Upper lobe of left lung (tissue), 6 donors: ENCODE measurements at places on chromosomes 7 and 10. TPM values are rescaled to one million over a fixed set of nuclear protein-coding genes. Genes with fewer than 3 reads are reported as not detected.

DNA sequence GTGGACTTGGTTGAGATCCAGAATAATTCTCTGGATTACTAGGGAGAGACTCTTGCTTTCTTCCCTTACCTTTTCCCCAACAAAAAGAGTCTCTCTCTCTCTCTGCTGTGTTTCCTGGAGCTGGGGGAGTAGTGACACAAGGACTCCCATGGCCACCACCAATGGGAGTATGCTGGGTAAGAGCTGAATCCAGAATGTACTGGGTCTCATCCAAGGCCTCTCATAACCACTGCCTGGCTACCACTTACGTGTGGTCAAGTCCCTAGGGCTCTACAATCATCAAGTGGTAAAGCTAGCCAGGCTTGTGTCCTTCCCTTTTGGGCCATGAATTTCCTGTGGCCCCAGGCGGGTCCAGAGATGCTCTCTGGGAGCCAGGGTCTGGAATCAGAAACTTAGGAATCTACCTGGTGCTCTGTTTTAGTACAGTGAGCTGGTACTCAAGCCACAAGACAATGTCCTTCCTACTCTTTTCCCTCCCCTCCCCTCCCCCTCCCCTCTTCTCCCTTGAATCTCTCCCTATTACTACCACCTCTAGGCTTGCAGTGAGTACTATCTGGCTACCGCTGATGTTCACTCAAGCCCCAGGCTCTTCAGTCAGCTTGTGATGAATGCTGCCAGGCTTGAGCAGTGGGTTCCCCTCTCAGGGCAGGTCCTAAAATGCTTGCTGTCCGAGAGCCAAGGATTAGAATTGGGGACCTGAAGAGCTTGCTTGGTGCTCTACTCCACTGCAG, 196.6 kb downstream of the BBS9 start:
- DNase-seq: peak; percentile 39

LRIT1 gene
- not detected for total RNA-seq

- DNase-seq: no peak
Measured at GRCh38 chr7:73303546-73303945, 5.1 kb downstream of the NSUN5 start.

TFPI2 gene
- total RNA-seq: not detected

FAS gene
- total RNA-seq: 47.1 TPM

GRCh38 chr10:125102246-125102645, 58.1 kb downstream of the CTBP2 start:
- no peak for DNase-seq

GRCh38 chr7:79454361-79454960, 994 bp upstream of the MAGI2 start:
- DNase-seq: peak; percentile 26

DNA sequence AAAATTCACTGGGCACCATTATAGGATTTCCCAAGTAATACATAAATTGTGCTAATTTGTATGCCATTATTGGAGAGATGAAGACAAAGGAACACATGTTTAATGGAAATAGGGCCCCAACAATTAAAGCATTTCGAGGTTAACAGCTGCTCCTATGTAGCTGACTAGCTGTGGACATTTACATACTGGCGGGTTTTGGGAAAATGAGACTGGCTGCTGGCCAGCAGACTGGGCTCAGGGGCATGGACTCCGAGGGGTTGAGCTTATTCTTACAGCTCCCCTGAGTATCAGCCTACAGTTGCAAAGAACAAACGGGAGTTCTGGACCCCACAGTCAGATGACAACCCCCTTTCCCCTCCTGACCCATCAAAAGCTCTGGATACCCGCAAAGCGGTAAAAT, 91.9 kb upstream of the MYO3A start:
- DNase-seq: no peak

EPO gene
- not detected for total RNA-seq

CYP3A4 gene
- 0.46 TPM for total RNA-seq

- no peak for DNase-seq
Measured at GRCh38 chr7:129741743-129742213, 130.3 kb downstream of the NRF1 start.

DNA sequence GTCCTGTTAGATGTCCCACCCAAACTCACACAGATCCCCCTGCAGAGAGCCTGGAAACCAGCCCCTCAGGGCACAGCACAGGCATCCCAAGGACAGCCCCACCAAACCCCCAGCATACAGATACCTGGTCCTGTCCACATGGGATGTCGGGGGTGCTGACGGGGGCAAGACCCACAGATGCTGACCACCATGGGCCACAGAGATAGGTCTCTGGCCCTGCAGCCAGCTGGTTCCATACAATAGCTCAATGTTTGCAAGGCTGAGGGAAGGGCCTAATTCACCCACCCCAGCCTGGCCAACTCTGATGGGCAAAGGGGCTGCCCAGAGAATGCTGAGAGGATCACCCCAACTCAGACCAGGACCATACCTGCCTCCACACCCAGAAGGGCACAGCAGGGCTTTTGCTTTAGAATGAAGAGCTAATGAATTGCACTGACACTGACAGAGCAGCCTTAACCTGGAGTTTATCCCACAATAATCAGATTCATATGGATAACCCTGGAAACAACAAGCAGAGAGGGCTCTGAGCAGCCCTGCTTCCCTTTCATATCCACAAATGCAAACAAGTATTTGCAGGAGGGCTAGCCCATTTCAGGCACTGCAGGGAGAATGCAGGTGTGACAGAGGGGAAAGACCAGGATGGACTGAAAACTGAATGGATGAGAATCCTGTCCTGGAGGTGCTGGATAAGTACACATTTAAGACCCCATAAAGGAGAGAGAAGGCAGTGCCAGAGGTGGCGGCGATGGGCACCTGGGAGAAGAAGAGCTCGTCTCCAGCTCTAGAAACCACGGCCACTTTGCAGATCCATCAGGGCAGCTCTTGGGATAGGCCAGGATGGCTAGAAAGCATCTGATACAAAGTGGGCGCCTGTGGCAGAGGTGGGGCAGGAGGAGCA, 126.7 kb downstream of the TNS3 start:
- no peak for DNase-seq

- DNase-seq: no peak
Measured at GRCh38 chr7:101912716-101913110, 95.3 kb downstream of the CUX1 start.

DNA sequence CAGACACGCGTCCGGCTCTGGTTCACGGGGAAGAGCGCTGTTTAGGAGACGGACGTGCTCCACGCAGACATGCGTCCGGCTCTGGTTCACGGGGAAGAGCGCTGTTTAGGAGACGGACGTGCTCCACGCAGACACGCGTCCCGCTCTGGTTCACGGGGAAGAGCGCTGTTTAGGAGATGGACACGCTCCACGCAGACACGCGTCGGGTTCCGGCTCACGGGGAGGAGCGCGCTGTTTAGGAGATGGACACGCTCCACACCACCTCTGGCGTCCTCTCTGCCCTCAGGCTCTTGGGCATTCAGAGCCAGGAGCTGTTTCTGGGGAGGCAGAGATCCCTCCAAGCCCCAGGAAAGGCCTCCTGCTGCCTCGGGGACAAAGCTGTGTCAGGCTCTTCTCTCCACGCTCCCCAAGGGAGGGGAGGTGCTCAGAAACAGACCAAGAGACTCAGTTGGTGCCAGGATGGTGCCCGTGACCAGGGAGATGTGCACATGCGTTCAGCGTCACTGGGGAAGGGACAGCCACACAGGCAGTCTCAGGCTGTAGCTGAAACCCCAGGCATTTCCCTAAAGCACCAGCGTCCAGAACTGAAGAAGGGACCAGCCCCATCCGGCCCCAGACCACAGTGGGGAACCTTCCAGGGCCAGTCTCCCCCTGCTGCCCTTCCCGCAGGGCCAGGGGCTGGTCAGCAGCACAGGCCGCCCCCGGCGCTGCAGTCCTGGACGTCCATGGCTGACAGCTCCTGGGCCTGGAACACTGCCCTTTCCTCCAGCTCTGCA, 175.6 kb downstream of the ELFN1 start:
- DNase-seq: no peak

DNA sequence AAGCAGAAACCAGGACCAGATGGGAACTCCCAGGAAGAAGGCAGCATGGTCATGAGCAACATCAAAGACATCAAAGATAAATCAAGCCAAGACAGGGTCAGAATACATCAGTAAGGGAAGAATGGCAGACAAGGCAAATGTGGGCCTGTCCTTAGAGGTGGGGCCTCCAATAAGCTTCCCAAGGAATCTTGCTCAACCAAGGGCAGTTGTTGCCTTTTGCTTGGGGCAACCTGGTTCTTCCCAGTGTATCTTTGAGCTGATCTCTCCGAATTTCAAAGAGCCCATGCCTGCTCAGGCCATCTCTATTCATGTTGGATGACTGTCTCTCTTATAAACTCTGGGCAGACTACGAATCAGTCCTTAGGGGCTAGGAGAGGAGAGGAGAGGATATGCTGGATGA, 68.4 kb upstream of the HABP2 start:
- no peak for DNase-seq

DNA sequence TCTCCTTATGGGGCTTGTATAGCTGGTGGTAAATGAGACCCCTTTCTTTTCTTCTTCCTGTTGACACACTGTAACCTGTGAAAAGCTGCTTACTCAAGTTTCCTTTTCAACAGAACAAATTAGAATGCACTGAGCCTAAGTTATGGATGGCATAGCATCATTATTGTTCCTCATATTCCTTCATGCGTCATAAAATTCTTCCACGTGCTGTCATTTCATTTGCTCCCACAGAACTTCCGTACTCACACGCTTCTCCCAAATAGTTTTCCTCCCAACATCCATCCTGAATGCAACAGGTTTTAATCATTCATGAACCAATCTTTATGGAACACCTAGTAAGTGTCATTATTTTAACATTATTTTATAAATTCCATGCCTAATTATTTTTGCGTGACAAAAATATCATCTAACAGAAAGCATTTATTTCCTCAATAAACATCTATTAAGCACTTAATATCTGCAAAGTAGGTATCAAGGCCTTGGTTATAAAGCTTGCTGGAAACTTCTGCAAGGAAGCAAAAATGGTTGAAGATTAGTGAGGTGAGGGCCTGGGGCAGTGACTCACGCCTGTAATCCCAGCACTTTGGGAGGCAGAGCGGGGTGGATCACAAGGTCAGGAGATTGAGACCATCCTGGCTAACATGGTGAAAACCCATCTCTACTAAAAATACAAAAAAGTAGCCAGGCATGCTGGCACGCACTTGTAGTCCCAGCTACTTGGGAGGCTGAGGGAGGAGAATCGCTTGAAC, 18.9 kb upstream of the SEPTIN7 start:
- no peak for DNase-seq

DNA sequence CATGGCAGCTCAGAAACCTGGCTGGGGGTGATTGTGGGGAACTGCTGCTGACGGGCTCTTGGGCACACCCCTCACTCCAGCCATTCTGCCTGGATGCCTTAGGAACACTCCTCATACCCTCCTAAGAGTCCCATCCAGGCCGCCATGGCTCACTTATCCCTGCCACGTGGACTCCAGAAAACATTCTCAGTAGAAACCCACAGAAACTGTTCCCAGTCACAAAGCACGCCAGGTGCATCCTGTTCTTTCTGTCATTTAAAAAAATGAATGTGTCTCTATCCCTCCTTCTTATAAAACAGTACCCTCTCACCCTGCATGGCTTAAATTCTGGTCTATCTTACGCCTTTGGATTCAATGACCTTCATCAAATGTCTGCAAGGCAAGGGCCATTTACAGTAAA, 177.7 kb downstream of the CUX1 start:
- DNase-seq: no peak

GRCh38 chr7:82234457-82235049, 209.0 kb downstream of the CACNA2D1 start:
- no peak for DNase-seq

KIAA1217 gene
- total RNA-seq: 53.7 TPM

PARP12 gene
- 130 TPM for total RNA-seq

GPR141 gene
- total RNA-seq: 3.9 TPM

GRID1 gene
- total RNA-seq: 5.0 TPM
